ENCODE measurements at places on chromosomes 1 and 21.

GRCh38 chr1:8563944-8564537 lies 246.1 kb downstream of the SLC45A1 start:
- DNase-seq: no peak

GRCh38 chr1:198491028-198491427 lies 49.5 kb downstream of the ATP6V1G3 start:
- DNase-seq: no peak

GRCh38 chr1:4019147-4019521 lies 119.1 kb upstream of the C1orf174 start:
- no peak for DNase-seq

DNA sequence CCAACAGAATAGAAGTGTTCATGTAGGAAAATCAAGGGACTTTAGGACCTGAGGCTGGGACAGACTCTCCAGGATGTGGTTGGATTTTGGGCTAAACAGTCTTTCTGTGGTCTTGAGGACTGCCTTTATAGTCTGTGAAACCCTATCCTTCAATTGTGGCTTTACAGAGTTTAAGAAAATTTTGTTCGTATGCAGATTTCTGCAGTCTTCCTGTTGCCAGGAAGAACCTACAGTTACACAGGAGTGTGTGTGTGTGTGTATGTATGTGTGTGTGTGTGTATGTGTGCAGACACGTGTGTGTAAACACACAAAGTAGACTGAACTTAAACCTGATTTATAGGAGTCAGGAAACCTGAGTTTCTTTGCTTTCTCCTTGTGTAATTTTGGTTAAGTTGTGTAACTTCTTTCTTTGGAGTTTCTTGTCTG lies 22.8 kb downstream of the NEK7 start:
- no peak for DNase-seq

DNA sequence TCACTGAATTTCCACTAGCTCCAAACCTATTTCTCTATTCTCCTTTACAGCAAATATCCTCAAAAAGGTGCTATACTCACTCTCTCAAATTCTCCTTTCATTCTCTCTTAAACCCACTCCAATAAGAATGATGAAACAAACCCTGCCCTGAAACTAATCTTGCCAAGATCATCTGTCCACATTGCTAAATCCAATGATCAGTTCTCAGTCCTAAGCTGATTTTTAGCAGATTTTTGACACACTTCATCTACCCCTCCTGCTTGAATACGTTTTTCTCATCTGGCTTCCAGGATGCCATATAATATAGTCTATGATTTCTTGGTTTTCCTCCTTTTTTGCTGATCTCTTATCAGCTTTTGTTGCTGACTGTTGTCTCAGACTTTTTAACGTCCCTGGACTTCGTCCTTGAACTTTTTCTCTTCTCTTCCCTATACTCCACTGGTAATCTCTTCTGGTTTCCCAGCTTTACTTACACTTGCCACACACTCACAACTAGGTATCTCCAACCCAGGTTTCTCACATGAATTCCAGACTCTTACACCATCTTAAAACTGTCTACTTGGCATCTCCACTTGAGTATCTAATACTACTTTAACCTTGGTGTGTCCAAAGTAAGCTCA lies 35.3 kb downstream of the RERE start:
- no peak for DNase-seq

GRCh38 chr21:44614961-44615391 lies 3.1 kb downstream of the KRTAP10-8 start:
- DNase-seq: no peak

DNA sequence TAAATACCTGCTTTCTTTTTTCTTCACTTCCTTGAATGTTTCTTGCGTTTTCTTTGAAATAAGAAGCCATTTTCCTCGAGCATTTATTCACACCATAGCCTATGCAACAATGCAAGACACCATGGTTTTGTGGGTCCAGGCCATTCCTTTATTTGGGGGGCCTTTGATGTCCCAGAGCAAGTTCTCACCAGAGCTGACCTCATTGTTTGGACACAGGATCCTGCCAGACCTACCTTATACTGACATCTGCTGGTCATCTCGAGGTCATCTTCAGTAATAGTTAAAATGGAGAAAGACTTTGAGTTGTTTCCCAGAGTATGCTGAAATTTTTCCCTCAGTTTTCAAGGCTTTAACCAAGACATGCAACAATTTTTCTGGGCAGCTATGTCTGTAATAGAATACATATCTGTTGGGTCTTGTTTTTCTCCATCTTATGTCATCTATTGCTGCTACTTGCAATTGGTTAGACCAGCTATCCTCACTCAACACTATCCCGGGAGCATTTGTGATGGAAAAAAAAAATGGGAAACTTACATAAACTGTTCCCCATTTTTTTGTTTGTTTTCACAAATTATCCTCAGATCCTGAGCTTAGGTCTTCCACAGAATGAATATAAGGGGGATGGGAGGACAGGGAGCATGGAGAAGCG lies 34.0 kb upstream of the BACE2 start:
- no peak for DNase-seq

GRCh38 chr1:41766041-41766440 lies 152.7 kb downstream of the HIVEP3 start:
- DNase-seq: no peak

DNA sequence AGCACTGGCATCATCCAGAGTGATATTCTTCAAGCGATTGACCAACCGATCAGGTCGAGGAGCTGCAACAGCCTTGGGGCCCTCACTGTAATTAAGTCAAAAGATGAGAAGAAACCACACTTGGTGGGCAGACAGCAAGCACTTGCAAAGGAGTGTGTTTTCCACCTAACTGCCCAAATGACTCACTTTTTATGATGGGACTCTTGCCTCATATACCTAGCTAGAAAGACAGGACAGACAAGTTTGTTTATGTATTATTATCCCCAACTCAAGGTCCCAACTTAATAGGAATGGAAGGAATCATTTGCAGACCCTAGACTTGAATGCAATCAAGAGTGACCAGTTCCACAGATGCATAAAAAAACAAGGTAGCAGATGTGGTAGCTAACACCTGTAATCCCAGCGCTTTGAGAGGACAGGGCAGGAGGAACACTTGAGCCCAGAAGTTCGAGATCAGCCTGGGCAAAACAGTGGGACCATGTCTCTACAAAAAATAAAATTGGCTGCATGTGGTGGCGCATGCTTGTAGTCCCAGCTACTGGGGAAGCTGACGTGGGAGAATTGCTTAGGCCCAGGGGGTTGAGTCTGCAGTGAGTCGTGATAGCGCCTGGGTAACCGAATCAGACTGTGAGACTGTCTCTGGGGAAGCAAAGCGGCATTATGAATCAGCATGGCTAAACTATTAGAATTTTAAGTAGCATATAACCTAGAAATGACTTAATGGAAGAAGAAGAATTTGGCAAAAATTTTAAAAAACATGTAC lies 2.3 kb upstream of the NRAS start:
- no peak for DNase-seq

DNA sequence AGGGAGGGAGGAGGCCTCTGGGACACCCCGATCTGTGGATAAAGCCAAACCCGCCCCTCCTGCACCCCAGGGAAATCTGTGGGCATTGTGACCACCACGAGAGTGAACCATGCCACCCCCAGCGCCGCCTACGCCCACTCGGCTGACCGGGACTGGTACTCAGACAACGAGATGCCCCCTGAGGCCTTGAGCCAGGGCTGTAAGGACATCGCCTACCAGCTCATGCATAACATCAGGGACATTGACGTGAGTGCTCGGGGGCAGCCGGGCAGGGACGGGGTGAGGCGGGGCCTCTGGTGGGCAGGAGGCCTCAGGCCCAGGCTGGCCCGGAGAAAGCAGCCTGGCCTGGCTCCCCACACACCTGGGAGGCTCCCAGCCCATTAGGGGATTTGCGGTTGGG lies 54.7 kb downstream of the ALPL start:
- no peak for DNase-seq

DNA sequence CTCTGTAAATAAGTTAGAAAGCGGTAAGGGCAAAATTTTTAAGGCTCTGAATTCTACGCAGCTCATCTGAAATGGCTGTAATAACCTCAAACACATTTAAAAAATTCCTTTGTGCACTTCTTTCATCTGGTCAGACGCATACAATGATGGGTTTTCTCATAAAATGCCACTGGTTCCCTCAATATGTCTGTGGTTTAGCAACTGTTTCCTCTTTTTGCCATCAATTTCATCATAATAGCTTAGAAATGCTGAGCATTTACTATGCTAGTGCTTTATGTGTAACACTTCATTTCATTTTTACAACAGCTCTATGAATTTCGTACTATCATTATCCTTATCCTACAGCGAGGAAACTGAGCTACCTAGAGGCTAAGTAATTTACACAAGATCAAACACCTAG lies 35.3 kb upstream of the DMRTA2 start:
- no peak for DNase-seq

- DNase-seq: no peak
Measured at GRCh38 chr1:60746278-60746791, 336.0 kb upstream of the NFIA start.

DNA sequence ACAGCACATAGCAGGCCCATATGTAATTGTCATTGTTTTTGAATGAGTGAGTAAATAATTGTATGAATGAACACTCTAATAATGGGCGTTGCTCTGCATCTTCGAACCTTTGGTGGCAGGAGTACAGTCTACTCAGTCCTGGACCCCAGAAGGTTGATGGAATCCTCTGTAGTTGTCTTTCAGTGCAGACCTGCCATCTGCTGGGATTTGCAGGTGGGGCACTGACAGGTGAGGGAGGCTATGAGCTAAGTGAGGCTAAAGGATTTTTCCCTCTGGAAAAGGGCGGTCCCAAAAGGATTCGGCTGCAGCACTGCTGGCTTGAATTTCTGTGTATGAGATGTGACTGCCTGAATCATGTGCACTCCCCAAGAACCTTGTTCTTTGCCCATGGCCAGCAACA lies 53.4 kb downstream of the PLXNA2 start:
- DNase-seq: no peak

DNA sequence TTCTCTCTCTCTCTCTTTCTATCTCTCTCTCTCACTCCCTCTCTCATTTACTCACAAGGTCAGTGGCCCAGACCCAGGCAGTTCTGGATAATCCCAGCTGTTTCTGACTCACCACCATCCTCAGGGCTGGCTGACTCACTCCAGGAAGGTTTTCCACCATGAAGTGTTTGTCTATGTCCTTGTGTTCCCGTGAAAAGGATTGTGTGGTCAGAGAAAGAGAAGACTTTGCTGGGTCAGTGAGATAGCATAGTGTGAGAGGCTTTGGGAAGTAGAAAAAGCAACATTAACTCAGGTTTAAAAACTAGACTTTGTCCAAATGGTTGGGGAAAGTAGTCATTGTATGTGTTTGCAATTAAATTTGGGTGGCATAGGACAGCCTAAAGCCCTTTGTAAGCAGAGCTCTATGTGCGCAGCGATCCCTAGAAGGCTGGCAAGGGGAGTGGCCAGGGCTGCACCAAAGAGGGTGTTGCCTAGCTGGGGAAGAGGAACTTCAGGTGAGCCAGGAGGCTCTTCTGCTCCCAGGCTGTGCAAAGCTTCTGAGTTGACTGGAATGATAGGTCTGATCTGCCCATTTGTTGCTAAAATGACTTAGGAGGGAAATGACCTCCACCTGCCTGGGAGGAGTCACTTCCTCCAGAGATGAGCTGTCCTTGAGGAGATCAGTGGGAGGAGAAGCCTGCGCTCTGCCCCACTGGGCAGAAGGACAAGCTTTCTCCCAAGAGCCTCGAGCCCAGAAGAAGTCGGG lies 4.9 kb upstream of the CAPN2 start:
- no peak for DNase-seq

- no peak for DNase-seq
Measured at GRCh38 chr1:236127045-236127444, 15.3 kb upstream of the GPR137B start.

- DNase-seq: no peak
Measured at GRCh38 chr1:50894340-50894739, 65.7 kb downstream of the FAF1 start.

Data from stimulated activated CD8-positive, alpha-beta memory T cell treated with anti-CD3 and anti-CD28 coated beads, Interleukin-4, amount 100 ng/mL, for 4 hours (primary cell).